ENCODE measurements at places on chromosomes 11 and 22. TPM values are rescaled to one million over a fixed set of nuclear protein-coding genes. Genes with fewer than 3 reads are reported as not detected.

TMEM151A gene
- total RNA-seq, result under 0.01 TPM

SULT4A1 gene
- total RNA-seq, result under 0.01 TPM

- DNase-seq, result no peak
Observed at GRCh38 chr11:15748741-15749140, 607.6 kb downstream of the SOX6 start.

DNA sequence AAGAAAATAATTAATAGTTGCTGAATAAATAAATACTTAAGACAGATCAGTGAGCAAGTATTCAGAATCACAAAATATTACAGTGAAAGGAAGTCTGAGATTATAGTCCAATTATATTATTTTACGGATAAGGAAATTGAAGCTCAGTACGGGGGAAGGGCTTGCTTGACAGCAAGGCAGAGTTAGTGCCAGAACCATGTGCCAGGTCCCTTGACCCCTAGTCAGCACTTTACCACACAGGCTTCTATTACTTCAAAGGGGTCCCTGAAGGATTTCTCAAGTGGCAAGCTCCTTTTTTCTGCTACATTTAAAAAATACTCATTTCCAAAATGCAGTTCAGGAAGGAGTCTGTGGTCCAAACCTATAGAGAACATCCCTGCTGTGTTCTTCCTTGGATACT is 85.3 kb downstream of the CLPB start:
- no peak for DNase-seq

- no peak for DNase-seq
Observed at GRCh38 chr11:134971381-134971780, 559.3 kb upstream of the B3GAT1 start.

DNA sequence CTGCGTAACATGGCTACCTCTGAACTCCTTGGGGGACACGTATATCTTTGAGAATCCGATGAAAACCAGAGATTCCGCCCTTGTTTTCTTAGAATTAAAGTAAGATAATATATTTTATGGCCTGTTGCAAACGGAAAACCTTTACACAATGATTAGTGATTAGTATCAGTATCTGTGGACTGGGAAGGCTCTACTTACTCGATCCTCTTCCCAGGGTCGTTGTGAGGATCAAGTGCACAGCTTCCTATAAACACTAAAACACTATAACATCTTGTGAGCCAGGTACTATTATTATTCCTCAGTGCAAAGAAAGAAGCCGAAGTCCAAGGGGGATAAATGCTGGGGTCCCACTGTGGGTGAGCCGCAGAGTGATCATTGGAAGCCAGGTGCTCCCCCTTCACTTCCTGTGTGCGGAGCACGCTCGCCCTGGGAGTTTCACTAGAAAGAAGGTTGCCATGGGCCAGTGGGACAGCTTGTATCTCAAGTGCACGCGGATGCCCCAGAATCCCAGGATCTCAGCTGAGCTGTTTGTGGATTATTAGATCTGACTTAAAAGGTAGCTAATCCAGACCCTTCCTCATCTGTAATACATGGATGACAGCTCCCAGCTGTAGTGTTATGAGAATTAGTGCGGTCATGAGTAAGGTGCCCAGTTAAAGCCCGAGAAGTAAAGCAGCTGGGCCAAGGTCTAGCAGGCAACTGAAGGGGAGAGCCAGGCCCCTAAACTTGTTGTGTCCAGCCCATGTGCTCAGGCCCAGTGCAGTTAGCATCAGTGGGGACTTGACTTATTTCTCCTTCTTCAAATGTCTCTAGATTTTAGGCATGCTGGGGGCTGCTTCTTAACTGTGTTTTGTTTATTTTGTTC is 839 bp downstream of the CBY1 start:
- peak; percentile 56 for DNase-seq

DNA sequence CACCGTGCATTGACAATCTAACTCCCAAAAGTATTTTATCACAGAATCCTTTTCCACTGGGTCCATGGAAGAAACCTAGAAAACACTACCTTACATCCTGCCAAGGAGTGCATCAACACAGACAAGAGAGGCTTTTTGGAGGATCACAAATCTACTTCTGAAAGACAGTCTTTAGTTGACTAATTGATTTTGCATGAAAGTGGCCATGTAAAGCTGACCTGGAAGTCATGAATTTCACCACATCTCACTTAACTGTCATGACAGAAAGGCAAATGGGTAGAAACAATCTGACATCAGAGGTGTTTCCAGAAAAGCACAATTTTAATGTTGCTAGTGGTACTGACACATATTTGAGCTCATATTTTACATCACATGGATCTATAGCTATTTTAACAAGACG is 101.6 kb downstream of the FAM76B start:
- DNase-seq, result no peak

GRCh38 chr11:24298146-24298545 is 198.7 kb upstream of the LUZP2 start:
- no peak for DNase-seq

Measured in fibroblast of lung (primary cell).